SHP77 (cell line): ENCODE measurements at places on chromosomes 7 and 10.

DNA sequence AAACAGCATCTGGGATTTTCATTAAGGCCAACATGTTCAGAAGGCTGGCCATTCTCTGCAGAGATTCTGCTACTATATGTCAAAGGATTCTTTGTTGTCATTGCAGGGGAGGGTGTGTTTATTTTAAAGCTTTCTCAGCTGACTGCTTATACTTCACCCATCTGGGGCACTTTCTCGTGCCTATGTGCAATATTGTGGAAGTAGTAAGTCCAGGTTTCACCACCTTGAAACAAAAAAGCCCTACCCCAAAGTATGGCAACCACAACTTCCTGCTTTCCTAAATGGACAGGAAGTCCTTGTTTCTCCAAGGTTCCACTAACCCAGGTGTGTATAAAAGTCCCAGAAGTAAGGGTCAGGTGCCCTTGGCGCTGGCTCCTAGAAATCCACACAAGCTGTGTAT, 58.7 kb upstream of the COL1A2 start:
- DNase-seq: no peak

- no peak for DNase-seq
Measured at GRCh38 chr10:47116445-47116844, 183.6 kb upstream of the GDF10 start.

- no peak for DNase-seq
Measured at GRCh38 chr10:124025660-124026588, 67.5 kb downstream of the CHST15 start.

GRCh38 chr7:128172963-128173362, 68.1 kb upstream of the LEP start:
- DNase-seq: no peak

DNA sequence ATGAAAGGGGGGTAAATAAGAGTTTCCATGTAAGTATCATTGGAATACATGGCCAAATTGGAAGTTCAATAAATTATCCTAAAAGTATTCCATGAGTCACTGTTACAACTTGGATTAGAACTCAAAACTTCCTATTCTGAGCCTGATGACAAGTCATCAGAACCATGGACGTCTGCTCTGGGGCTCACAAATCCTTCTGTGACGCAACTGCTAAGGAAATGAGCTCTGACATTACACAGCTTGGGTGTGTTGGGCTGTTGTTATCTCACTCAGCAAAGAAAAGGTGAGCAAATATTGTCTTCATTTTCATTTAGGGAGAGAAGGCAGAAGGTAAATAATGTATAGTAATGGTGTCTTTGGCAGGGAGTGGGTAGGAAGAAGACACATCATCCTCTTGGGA, 214.8 kb upstream of the ADO start:
- no peak for DNase-seq

DNA sequence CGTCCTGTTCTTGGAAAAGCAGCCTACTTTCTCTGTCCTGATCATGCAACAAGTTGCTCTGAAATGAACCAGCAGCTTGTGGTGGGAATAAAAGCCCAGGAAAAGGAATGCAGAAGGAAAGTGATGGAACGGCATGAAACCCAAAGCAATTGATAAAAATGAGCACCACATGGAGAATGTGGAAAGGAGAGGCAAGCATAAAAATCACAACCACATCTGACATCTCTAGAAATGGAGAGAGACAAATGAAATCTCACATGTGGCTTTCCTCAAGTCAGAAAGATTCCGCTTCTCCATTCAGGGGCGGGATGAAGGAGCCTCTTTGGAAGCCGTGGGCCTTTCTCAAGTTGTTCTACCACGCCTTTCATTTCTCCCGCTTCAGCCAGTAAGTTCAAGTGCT, 631.7 kb upstream of the GALNT17 start:
- DNase-seq: no peak

- DNase-seq: no peak
Measured at GRCh38 chr7:44052771-44053365, 8.4 kb downstream of the DBNL start.

DNA sequence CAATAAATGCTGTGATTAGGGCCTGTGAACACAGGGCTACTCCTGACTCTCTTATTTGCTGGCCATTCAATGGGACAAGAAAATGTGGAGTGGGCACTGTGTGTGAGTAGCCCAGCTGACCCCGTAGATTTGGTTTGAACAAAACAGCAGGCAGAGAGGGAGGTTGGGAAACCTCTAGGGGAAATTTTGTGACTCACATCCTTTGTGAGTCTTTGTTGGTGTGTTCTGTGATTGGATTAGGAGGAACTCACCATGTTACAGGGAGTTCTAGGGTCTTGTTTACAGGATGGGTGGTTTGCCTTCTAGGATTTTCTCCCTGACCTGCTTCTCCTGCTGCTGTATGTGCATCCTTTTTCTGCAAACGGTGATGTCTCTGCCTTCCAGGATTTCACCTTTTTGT, 128.3 kb upstream of the MKI67 start:
- DNase-seq: no peak

DNA sequence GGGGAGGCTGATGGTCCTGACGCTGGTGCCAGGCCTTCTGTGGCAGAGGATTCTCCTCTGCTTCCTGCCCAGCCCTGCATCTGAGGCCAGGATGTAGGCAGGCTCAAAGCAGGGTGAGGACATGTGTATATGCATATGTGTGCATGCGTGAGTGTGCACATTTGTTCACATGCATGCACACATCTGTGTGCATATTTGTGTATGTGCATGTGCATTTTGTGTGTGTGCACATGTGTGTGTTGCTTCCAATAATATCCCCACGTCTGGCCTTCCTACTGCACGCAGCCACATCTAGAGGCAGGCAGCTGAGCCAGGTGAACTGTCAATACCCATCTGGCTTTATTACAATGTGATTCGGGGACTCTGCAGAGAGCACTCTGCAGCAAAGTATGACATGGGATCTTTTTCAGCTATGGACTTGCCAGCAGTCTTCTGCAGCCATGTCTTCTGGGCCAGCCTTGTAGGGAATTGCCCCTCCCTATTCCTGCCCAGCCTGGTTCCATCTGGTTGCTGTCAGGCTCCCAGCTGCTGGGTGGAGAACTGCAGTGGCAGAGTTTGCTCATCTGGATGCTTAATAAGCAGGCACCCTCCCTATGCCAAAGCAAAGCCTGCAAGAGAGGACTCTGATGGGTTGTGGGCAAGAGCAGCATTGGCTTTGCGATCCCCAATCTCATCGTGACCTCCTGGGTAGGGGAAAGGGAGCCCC, 140.7 kb downstream of the PFKFB3 start:
- DNase-seq: no peak

DNA sequence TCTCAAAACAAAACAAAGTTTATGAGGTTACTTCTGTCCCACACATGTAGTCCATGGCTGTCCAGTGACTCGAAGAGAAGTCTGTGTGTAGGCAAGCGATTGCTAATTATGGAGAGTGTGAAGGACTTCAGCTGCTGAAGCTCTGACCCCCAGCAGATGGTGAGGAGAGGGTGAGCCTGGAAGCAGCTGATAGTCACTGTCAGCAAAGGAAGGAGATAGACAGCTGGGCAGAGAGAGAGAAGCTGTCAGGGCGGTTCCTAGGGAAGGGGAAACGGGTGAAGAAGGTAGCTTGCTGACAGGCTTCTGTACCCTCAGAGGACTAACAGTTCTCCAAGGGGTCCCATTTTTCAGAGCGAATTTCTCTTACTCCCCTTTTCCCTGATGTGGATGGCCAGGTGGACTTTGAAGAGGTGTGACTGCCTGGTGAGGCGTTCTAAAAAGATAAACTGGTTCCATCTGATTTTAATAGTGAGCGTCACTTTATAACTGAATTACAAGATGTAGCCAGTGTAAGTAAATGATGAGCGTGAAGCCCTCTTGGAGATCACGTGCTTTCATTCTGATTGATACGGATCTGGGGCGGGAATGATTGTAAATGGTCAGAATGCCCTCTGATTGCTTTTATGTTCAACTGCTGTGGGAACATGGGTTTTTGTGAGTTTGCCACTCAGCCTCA, 12.1 kb downstream of the ZSCAN21 start:
- no peak for DNase-seq
